ENCODE measurements at places on chromosomes 1 and 21. TPM values are rescaled to one million over a fixed set of nuclear protein-coding genes. Genes with fewer than 3 reads are reported as not detected.

The FAM72D gene
- total RNA-seq = not detected

The CFHR4 gene
- total RNA-seq = not detected

The SRSF10 gene
- 53.6 TPM for total RNA-seq

The RHD gene
- not detected for total RNA-seq

The LCE2C gene
- not detected for total RNA-seq

The AMY1B gene
- total RNA-seq = not detected

The DMRTB1 gene
- not detected for total RNA-seq

The XCL1 gene
- total RNA-seq = not detected

The NR1I3 gene
- total RNA-seq = not detected

The LAPTM5 gene
- total RNA-seq = 35.7 TPM

The IGSF3 gene
- 8.3 TPM for total RNA-seq

The IVL gene
- total RNA-seq = not detected

DNA sequence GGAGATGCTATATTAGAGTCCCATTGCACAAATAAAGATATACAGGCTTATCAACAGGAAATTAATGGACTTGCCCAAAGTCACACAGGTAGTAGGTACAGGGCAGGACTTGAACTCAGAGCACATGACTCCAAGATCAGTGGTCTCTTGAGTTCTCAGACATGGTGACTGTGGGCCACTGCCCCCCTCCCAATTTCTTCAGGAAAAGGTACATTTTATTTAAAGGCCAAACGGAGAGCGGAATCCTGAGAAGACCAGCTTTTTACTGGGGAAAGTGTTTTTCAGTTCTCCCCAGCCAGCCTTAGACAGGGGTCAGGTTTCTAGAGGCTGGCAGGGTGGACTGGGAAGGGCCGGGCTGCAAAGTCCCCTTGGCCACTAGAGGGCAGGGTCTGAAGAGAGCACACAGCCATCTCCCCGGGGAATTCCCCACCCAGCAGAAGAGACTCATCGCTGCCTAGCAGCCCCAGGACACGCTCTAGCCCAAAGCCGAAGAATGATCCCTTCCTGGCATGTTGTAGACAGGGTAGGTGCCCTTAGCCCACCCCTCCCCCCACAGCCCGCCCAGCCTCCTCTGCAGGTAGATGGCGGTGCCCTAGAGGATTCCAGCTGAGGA is 29.7 kb downstream of the ACP6 start:
- DNase-seq = no peak

DNA sequence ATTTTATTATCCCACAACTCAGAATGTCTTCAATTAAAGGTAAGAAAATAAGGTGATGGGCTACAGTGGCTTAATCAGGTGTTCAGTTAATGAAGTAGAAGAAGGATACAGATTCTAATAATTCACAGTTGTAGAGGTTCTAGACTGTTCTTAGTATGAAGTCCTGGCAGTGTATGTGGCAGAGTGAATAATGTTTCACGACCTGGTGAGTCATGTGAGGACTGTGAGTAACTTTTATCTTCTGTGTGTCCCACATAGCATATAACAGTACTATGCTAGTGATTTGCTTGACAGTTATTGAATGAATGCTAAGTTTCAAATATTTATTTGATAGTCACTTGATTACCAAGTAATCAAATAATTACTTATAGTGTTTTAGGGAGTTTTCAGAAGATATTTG is 20.0 kb downstream of the SLC16A4 start:
- no peak for DNase-seq

DNA sequence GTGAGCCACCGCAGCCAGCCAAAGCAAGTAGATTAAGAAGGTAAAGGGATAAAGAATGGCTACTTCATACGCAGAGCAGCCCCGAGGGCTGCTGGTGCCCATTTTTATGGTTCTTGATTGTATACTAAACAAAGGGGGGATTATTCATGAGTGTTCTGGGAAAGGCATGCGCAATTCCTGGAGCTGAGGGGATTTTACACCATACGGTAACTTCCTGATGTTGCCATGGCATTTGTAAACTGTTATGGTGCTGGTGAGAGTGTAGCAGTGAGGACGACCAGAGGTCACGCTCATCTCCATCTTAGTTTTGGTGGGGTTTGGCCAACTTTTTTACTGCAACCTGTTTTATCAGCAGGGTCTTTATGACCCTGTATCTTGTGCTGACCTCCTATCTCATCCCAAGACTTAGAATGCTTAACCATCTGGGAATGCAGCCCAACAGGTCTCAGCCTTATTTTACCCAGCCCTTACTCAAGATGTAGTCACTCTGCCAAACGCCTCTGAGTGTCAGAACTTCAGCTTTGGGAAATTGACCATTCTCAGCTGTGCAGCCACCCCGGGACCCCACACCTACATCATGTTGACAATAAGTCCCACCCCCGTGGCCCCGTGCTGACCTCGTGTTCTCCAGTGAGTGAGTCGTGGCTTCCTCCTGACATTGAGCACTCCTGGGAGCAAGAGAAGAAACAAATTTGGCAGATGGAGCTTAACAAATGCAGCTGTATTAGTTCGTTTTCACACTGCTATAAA is 149.4 kb upstream of the COL6A1 start:
- peak; percentile 92 for DNase-seq

- DNase-seq = no peak
Observed at GRCh38 chr21:37793660-37794059, 122.6 kb downstream of the KCNJ6 start.

DNA sequence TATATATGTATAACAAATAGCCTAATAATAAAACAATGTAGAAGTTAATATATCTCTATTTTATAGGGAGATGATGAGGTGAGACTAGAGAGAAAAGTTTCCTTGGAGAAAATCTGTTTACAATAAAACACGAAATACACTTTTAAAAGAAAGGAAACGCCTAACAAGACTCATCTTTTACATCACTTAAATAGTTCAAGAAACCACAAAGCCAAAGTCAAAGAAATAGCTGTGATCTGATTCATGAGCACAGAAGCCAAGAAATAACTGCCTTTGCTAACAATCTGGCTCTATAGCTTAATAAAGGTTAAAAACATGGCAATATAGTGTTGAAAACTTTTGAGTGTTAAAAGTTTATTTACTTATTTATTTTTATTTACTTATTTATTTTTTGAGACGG is 61.5 kb downstream of the TOR3A start:
- DNase-seq = no peak

- no peak for DNase-seq
Observed at GRCh38 chr1:58785442-58786058, 1.7 kb upstream of the JUN start.

DNA sequence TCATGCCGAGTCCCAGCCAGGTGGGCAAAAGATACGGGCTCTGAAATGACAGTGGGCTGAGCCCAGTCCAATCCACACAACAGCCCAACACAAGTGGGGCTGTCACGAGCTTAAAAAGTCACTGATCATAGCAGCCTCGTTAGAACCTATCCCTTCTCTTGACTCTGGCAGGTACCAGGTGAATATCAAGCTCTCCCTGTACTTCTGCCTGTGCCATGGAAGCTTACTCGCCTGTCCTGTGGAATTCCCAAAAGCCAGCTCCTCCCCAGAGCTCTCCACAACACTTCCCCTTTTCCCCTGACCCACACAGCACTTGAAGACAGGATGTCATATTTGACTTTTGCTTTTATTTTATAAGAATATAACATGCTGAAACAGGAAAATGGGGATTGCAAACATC is 5.9 kb downstream of the RGS16 start:
- no peak for DNase-seq

DNA sequence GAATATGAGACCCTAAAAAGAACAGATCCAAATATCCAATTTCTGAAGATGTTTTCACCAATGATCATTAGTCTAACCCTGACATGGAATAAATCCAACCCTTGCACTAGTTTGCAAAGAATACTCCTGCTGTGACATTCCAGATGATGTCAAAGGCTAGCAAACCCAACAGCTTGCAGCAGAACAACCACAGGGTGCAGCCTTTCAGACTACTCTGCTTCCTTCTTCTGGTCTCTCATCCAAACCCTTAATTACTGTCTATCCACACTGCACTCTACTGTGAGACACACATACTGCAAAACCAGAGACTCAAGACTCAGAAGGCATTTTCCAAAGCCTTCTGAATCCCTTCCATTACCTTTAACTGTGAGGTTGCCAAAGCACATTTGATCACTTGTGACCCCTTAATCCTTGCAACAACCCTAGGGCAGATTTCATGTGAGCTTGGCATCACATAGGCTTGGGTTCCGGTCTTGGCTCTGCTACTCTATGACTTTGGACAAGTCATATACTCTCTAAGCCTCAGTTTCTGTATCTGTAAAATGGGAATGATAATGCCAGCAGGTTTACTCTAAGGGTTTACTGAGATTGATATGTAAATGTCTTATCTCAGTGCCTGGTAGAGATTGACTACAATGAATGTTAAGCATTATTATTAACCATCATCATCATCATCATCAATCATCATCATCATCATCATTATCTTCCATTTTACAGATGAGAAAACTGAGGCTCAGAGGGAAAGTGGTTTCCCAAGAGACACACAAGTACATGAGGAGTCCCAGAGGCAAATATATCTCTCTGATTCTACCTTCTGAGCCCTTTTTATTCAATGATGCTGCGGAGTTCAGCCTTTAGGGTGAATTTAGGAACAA is 94.5 kb downstream of the SYF2 start:
- peak; percentile 14 for DNase-seq

- no peak for DNase-seq
Observed at GRCh38 chr1:88802950-88803349, 88.4 kb downstream of the GTF2B start.

DNA sequence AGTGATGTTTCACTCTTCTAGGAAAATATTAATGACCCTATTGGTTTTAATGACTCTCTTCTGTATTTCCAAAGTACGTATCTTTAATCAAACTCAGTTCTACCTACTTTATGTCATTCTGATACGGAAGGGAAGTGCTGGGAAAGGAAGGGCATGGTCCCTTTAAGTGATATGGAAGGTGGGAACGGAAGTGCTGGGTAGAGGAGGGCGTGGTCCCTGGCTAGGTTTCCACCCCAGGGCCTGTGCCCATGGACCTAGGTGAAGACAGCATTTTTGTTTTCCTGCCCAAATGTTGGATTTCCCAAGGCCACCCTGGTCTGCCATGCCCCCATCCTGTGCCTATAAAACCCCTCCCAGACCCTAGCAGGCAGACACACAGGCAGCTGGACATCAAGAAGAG is 24.0 kb downstream of the RGS4 start:
- no peak for DNase-seq

GRCh38 chr21:33278721-33279120 is 12.6 kb downstream of the IL10RB start:
- no peak for DNase-seq

- peak; percentile 1 for DNase-seq
Observed at GRCh38 chr1:224785040-224785328, 144.5 kb upstream of the DNAH14 start.

DNA sequence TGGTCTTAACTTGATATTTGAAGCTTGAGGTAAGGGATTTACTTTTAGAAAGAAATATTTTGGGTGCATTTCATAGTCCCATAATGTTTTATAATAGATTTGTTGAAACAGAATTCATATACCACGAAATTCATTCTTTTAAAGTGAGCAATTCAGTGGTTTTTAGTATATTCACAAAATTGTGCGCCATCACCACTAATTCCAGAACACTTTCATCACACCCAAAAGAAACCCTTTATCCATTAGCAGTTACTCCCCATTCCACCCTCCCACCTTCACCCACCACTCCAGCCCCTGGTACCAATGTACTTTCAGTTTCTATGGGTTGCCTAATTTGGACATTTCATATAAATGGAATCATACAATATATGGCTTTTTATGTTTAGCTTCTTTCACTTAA is 38.9 kb upstream of the DMRTB1 start:
- DNase-seq = no peak

DNA sequence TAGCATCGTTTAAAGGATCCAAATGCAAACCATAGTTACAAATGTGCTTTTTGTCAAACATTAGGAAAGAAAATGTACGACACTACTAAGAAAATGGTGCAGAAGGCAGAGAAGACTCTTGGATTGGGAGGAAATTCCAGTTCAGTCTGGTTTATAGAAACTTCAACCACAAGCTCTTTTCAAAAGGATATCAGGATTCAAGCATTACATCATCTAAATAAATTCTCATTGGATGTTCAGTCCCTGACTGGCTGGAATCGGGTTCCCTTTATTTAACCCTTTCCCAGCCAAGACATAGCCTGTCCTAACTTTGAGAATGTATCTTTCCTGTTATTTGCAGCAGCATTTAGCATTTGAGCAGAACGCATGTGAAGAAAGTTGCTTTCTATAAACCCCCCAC is 184.6 kb downstream of the LMO4 start:
- DNase-seq = no peak

- DNase-seq = no peak
Observed at GRCh38 chr1:93349231-93350135, 3.8 kb downstream of the DR1 start.

DNA sequence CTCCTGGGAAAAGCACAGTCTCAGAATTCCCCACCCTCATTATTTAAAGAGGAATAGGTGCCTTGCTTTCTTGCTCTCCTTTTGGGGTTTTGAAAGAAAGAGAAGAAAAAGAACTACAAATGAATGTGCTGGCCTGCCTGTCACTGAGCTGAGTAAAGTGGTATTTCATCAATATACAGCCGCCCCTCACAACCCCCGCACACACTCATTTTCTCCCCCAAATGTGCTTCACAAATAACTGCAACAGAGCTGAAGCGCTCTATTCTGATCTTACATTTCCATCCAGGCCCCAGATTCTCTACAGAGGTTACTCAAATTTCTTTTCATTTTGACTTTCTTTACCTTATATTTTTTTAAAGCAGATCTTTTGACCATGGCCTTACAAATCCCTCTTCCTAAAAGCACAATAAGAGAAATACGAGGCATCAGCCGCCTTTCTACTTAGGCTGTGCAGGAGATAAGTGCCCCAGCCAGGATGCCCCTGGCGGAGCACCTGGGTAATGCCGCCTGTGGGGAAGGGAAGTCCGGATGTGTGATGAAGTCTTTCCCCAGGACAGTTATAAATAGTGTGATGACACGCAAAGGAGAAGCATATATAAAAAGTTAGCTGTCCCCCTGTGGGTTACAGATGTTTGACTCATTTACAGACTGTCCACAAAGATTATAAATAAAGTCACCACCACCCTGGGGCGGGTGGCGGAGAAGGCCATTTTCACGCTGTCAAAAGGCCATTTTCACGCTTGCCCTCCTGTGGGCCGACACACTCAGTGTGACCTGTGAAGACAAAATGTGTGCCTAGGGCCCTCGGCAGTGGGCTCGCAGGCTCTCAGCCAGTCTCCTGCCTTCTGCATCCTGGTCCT is 6.5 kb downstream of the KCNN3 start:
- no peak for DNase-seq
